ENCODE measurements at places on chromosomes 11 and 22.

- no peak for DNase-seq
Observed at GRCh38 chr11:43986327-43986726, 43.9 kb downstream of the C11orf96 start.

GRCh38 chr11:21909145-21909544, 283.7 kb upstream of the ANO5 start:
- DNase-seq: no peak

GRCh38 chr11:108496643-108497256, 1.4 kb downstream of the POGLUT3 start:
- no peak for DNase-seq

DNA sequence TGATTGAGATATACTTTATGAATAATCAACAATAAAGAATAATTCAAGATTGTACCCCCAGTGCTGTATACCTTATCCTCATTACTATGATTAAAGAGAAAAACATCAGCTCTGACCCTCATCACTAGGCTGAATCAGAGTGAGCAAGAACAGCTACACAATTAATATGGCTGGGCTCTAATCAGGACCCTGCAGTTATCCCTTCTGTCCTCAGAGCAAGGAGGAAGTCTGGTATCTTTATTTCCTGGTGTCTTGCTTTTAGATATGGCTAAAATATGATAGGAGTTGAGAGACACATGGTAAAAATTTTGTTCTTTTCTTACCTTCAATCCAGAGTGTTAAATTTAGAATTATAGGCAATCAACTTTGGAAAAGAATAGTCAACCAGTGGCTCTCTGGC, 28.6 kb upstream of the GAB2 start:
- no peak for DNase-seq

- DNase-seq: no peak
Observed at GRCh38 chr22:43553451-43554258, 141.8 kb downstream of the MPPED1 start.

- DNase-seq: no peak
Observed at GRCh38 chr11:110130642-110131238, 37.5 kb downstream of the ZC3H12C start.

DNA sequence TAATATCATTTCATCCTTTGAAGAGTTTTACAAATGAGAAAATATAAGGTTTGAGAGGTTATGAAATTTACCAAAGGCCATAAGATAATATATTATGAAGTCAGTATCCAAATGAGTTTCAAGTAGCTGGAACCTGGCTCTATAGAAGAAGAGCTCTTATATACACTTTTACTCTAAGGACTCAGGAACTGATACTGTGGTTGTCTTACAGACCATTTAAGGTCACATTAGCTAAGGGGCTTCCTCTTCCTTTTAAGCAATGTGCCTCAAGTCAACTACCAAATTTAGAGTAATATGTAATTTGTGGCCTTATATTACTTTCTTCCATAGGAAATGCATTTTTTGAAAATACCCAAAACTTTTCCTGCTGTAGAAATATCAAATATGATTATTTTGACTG, 369.3 kb downstream of the DLG2 start:
- DNase-seq: no peak

DNA sequence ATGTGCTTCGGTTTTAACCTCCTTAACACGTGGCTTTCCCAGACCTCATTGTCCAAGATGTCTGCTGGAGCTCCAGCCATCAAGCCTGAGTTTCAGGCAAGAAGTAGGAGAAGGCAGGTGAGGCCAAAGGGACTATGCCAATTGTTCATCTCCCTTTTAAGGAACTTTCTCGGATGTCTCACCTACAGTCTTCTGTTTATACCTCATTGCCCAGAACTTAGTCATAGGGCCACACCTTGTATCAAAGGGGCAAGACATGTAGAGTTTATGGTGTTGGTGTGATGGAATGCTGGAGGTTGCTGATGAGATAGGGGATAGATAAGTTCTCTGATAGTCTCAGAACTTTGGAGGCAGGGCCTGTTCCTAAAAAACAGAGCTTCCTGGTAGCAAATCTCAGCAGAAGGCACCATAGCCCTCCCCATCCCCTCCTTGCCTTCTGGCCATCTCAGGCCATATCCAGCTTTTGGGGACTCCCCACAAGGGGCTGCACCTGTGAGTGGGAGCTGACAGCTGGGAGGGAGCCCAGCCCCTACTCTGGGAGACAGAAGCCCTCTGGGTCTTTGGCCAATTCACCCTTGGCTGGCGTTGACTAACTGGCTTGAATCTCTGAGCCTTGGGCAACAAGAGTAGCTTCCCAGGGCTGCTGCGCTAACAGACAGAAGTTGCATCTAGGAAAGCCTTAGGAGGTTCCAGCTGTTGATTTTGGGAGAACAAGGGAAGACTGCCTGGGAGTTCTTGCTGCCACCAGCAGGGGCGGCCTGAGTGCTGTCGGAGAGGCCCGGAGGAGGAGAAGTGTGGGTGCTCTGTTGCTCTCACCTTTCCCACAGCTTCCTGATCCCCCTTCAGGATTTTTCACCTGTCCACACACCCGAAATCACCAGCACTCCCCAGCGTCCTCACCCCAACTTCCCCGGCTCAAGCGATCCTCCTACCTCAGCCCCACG, 149.8 kb upstream of the THY1 start:
- no peak for DNase-seq

GRCh38 chr11:81585390-81585933, 1148.2 kb downstream of the FAM181B start:
- no peak for DNase-seq

- DNase-seq: no peak
Observed at GRCh38 chr11:35045236-35045820, 93.6 kb upstream of the CD44 start.

DNA sequence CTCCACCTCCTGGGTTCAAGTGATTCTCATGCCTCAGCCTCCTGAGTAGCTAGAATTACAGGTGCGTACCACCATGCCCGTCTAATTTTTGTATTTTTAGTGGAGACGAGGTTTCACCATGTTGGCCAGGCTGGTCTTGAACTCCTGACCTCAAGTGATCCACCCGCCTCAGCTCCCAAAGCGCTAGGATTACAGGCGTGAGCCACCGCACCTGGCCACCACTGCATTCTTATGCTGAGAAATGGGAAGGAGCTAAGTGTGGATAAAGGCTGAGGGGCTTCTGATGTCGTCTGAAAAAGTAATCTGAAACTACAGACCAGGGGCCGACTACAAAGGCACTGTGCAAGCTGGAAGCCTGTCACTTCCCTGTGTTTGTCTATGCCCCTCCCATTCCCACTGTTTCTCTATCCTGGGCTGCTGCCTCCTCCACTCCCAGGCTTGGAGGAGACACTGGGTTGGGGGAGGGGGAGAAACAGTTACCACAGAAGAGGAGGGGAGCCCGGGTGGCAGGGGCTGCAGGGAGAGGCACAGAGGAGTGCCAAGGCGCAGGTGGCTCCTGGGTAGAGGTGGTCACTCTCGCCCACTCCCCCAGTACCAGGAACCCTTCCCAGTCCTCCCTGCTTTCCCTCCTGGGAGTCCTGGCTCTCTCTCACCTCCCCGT, 2.9 kb upstream of the MTA2 start:
- DNase-seq: no peak

Measured in stimulated activated CD8-positive, alpha-beta memory T cell treated with anti-CD3 and anti-CD28 coated beads, Interleukin-7, amount 100 ng/mL, for 24 hours (primary cell).